ENCODE measurements at places on chromosomes 3 and 15.

DNA sequence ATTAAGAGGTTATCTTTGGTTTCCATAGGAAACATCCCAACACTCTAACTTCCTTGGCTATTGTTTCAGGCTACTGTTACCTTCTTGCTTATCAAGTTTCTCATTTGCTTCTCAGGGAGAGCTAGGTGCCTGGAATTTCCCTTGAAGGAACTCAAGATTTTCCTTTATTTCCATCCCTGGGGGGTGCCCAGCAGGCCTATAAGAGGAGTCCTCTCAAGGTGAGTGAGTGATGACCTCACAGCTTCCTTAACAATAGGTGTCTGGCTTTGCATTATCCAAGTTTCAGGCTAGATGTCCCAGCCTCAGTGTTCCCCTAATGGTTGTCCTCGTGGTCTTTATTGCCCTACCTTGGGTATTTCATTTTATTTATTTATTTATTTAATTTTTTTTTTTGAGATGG, 12.1 kb upstream of the CTSH start:
- no peak for DNase-seq

DNA sequence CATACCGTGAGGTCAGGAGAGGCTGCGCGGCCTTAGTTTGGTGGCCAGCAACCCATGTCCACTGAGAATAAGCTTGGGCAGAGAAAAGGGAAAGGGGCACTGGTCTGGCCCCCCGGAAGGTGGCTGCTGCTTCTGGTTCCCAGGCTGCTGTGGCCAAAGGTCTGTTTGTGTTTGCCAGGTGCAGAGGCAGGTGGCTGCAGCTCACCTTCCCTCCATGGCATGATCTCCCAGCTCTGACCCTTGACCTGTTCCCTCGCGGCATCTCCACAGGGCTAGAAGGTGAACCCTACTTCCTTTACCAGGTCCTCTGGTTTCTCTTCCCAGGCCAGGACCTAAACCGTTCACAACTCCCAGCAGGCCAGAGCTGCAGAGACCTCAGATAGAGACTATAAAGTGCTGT, 13.8 kb downstream of the VPS18 start:
- no peak for DNase-seq

DNA sequence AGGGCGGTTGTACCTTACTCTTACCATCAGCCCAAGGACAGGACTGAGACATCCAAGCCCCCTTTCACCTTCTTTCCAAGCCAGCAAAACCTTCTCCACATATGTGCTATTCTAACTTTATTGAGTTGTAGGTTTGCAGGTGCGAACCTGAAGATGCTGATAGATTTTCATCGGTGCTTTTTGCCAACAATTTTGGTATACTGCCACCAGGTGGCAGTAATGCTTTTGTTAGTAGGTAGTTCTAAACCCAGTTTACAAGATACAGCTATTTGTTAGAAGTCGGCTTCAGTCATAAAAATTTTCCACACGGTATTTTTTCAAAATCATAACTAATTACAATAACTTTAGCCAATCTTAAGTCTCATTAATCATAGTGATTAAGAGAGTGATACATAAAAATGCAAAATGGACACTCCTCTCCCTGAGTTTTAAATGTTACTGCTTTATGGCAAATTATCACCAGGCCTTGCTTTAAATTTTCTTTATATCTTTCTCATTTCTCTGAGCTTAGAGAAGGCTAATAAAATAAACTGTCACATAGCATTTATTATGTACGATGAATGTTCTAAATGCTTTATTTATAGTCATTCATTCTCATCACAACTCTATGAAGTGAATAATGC, 636 bp downstream of the TBC1D21 start:
- DNase-seq, result no peak

- DNase-seq, result no peak
Measured at GRCh38 chr3:16811950-16812349, 72.8 kb upstream of the PLCL2 start.

GRCh38 chr3:195931582-195932273, 23.4 kb upstream of the TNK2 start:
- no peak for DNase-seq

DNA sequence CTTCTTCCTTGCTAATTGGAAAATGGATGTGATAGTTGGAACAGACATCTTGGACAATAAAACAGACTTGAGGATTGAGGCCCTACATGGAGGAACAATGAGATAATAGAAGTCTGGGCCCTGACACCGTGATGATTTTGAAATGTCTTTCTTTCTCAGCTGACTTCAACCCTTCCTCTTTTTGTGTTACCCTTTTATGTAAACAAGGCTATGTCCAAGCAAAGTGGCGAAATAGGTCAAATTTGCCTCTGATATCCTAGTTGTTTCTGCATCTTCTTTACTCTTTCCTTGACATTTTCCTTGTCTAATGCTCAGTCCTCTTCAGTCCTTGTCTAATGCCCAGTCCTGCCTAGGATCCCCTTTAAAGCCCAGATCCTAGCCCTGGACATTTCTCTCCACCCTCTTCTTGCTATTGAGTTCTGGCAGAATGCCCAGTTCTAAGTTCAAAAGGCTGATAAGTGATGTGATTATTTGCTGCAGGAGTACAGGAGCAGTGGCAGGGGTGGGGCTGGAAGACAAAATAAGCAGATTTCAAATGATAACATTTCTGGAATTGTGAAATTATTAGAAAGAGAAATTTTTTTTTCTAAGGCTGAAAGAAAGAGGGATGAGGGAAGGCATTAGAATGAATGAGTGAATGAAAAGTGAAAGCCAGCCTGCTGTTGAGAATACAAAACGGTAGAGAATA, 6.5 kb upstream of the VPS8 start:
- no peak for DNase-seq

DNA sequence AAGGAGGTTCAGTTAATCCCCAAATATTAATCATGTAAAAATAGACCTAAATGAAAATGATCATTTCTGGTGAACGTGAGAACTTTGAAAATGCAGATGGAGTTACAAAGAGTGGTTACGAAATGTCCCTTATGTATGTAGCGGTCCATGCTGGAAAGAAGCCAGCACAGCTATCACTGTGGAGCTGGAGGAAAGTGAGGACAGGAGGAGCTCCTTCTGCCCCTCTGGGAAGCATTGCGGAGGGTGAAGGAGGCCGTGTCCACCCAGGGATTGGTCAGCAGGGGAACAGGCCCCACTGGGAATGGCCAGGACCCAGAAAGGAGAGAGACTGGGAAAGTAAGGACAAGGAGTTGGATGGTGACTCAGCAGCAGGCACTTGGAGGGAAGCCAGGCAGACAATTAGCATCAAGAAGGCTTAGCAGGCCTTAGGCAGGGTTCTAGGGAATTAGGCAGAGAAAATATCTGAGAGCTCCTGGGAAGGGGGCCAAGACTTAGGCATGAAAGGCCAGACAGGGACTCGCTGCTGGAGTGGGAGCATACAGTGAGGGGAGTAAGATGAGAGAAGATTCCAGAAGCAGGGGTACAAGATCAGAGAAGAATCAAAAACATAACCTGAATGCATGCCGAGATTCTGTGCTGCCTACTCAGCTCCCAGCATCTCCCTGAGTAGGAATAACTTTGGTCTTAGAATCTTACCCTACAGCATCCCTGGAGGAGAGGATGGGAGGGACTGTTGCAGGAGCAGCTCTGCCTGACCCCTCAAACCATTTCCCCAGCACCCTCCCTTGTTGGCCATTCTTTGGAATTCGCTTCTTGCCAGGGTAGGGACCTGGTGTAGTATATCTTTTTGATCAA, 171.0 kb upstream of the UMPS start:
- peak; percentile 69 for DNase-seq
